ENCODE measurements at places on chromosomes 6 and 20.
A peak's percentile ranks its signal among the peaks of the same experiment; 100 is the strongest.

GRCh38 chr20:8796088-8796660 lies 272.7 kb upstream of the PLCB4 start:
- no peak for DNase-seq

DNA sequence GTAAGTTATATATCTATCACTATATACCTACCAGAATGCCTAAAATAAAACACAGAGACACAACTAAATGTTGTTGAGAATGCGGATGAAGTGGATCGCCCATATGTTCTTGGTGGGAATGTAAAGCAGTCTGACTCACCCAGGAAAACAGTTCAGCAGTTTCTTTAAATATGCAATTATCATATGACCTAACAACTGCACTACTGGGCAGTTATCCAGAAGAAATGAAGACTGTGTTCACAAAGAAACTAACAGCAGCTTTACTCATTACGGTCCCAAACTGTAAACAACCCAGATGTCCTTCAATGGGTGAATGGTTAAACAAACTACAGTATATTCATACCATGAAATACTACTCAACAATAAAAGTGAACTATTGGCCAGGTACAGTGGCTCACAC lies 14.3 kb upstream of the ZC3H12D start:
- DNase-seq, result no peak

GRCh38 chr20:37980383-37980782 lies 52.9 kb downstream of the TTI1 start:
- DNase-seq, result no peak

GRCh38 chr20:37364013-37364926 lies 18.3 kb downstream of the SRC start:
- peak; percentile 66 for DNase-seq

DNA sequence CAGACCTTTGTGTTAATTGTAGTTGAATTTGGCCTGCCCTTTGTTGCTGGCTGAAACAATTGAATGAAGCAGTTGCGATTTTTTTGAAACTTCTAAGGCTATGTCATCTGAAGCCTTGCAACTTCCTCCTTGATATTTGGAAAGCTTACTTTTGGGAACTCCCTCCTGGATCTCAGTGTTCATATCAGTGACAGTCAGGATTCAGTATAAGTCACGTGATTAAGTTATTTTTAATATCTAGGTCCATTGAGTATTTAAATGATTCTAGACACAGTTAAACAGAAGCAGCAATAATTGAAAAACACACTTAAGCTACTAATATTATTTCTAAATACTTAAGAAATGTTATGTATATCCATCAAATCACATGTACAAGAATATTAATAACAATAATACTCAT lies 951.3 kb downstream of the GRIK2 start:
- no peak for DNase-seq

DNA sequence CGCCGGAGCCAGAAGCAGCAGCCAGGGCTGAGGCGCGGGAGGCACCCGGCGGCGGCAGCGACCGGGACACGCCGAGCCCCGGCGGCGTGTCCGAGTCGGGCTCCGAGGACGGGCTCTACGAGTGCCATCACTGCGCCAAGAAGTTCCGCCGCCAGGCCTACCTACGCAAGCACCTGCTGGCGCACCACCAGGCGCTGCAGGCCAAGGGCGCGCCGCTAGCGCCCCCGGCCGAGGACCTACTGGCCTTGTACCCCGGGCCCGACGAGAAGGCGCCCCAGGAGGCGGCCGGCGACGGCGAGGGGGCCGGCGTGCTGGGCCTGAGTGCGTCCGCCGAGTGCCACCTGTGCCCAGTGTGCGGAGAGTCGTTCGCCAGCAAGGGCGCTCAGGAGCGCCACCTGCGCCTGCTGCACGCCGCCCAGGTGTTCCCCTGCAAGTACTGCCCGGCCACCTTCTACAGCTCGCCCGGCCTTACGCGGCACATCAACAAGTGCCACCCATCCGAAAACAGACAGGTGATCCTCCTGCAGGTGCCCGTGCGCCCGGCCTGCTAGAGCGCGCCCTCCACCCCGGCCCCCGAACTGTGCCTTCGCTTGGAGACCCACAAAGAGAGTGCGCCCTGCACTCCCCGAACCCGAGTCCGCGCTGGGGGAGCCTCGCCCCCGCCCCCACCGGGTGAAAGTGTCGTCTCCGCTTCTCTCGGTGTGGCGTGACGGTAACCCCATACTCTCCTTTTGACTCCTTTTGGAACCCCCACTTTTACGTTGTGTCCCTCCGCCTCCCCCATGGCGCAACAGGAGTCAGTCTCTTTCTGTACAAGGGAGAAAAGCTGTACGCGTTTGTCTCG lies 1.6 kb downstream of the INSM1 start:
- DNase-seq, result no peak

GRCh38 chr6:23630726-23631635 lies 495.0 kb upstream of the NRSN1 start:
- DNase-seq, result no peak

DNA sequence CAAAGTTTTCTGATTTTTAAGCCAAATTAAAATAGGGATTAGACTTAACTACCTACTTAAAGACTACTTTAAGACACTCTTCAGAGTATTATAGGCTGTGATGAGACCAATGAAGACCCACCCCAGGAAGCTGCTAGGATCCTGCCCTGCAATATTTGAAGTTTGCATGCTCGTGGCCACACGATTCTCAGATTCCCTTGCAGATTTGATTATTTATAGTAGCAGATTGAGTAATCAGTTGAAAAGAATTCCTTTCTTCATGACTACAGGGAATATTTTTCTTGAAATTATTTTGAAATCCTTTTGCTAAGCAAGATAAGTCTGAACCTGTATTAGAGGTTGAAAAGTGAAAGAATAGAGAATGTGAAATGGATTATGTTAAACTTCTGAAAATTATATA lies 122.3 kb downstream of the B3GAT2 start:
- no peak for DNase-seq

DNA sequence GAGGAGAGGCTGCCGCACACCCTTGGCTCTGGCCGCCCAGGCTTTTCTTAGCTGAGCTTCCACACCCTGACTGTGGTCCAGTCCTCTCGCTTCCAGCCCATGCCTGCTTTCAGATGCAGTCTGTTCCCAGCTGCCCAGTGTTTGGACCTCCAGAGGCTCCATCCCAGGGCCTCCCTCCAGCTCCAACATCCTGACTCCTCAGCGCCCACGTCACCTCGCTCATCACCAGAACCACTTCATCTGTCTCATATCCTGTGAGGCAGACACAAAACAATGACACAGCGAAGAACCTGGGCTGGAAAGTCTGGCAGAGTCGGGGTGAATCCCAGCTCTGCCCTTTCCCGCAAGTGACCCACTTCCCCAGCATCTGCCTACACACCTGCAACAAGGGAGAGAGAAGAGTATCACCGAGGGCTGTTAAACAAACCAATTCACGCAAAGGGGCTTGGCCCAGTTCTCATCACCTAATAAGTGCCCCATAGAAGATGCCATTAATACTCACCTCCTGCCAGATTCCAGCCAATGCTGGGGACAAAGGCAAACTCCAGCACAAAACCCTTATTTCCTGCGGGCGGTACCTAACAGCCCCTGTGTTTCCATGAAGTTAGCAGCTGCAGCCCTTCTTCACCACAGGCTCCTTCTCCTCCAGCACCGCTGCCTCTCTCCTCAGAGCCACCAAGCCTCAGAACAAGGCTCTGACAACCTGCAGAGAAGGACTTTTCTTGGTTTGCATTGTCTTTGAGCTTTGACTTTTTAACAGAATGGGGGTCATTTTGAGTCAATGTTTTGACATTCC lies 133.4 kb upstream of the CDH4 start:
- DNase-seq, result no peak

GRCh38 chr20:1904135-1904534 lies 8.9 kb downstream of the SIRPA start:
- DNase-seq, result no peak

DNA sequence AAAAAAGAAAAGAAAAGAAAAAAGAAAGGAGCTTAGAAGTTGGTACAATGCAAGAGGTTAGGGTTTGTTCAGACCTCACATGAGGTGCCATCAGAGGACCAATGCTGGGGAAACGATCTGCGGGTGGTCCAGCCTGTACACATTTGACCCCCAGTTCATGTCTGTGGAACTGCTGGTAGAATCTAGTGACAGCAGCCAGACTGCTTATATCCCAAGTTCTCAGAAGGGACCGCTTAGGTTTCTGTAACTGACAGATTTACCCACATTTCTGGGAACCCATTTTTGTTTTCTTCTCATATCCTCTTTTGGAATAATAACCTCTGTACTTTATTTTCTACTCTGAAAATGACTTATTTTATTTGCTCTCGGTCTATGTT lies 4.7 kb downstream of the PPP1R18 start:
- no peak for DNase-seq

DNA sequence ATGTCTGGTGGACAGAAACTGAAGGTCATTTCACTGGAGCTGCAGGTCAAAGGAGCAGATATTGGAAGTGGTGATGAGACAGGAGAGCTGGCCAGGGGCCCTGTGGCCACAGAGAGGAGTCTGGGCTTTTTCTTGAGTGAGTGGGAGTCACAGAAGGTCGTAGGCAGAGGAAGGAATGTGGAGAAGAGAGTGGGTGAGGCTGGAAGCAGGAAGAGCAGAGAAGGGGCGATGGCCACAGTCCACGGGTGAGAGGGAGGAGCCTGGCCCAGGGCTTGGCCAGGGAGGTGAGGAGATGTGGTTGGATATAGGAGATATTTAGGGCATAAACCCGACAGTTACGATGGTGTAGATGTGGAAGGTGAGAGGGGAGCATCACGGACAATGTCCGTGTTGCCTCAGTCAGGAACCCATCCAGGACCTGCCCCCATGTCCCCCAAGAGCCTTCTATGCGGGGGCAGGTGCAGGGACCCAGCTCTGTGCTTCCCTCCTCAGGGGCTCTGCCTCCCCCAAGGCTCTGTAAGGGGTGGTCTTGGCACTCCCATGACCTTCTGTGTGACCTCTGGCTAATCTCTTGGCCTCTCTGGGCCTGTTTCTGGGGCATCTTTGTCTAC lies 150.5 kb upstream of the PTPN1 start:
- DNase-seq, result no peak

- DNase-seq, result no peak
Measured at GRCh38 chr6:10956776-10957175, 69.9 kb downstream of the SYCP2L start.

DNA sequence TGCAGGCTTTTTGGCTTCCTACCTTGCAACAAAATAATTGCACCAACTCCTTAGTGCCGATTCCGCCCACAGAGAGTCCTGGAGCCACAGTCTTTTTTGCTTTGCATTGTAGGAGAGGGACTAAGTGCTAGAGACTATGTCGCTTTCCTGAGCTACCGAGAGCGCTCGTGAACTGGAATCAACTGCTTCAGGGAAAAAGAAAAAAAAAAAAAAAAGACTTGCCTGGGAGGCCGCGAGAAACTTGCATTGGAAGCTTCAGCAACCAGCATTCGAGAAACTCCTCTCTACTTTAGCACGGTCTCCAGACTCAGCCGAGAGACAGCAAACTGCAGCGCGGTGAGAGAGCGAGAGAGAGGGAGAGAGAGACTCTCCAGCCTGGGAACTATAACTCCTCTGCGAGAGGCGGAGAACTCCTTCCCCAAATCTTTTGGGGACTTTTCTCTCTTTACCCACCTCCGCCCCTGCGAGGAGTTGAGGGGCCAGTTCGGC lies 420 bp downstream of the SOX4 start:
- DNase-seq, result no peak

DNA sequence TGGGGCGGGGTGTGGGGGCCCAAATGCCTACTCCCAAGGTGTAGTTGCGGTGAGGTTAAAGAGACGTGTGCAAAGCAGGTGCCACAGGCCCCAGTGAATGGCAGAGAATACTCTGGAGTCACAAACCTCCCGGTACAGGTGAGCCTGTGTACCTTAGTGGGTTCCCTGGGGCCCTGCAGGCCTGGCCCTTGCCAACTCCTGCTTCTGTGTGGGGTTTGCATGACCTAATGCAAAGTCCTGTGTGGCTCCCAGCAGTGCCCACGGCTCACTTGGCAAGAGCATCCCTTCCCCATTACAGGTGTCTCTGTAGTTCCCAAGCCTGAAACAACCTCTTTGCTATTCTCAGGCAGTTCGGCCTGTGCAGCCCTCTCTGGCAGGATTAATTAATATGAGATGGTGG lies 17.5 kb downstream of the SPDEF start:
- no peak for DNase-seq

DNA sequence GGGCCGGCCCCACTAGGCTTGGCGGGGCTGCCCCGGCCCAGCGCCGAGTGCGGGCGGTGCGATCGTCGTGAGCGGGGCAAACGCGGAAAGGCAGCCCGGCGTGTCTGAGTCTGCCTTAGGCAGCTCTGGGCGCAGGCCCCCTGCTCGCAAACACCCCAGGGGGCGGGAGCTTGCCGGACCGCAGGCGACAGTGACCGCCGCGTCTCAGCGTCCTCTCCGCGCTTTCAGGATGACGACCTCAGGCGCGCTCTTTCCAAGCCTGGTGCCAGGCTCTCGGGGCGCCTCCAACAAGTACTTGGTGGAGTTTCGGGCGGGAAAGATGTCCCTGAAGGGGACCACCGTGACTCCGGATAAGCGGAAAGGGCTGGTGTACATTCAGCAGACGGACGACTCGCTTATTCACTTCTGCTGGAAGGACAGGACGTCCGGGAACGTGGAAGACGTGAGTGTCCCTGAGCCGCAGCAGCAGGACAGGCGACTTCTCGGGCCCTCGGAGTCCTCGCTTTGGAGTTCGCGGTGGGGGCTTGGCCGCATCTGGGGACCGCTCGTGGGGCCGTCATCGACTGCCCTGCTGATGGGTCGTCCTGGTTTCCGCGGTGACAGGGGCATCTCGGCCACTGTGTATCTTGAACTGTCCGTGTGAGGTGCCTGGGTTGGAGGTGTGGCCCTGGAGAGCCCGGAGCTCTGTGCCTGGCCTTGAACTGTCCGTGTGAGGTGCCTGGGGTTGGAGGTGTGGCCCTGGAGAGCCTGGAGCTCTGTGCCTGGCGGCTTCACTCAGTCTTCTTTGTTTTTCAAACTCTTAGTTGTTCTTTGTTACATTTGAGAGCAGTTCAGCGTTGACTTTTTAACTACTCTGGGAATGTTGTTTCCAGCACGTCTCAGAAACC lies 786 bp downstream of the ADRM1 start:
- DNase-seq, result no peak

GRCh38 chr6:37940074-37940847 lies 120.7 kb downstream of the ZFAND3 start:
- no peak for DNase-seq

Measured in coronary artery (tissue), 2 donors.